CD4-positive, alpha-beta T cell treated with Interleukin-21 for 1 hour (primary cell): ENCODE measurements at places on chromosomes 3 and 15.

DNA sequence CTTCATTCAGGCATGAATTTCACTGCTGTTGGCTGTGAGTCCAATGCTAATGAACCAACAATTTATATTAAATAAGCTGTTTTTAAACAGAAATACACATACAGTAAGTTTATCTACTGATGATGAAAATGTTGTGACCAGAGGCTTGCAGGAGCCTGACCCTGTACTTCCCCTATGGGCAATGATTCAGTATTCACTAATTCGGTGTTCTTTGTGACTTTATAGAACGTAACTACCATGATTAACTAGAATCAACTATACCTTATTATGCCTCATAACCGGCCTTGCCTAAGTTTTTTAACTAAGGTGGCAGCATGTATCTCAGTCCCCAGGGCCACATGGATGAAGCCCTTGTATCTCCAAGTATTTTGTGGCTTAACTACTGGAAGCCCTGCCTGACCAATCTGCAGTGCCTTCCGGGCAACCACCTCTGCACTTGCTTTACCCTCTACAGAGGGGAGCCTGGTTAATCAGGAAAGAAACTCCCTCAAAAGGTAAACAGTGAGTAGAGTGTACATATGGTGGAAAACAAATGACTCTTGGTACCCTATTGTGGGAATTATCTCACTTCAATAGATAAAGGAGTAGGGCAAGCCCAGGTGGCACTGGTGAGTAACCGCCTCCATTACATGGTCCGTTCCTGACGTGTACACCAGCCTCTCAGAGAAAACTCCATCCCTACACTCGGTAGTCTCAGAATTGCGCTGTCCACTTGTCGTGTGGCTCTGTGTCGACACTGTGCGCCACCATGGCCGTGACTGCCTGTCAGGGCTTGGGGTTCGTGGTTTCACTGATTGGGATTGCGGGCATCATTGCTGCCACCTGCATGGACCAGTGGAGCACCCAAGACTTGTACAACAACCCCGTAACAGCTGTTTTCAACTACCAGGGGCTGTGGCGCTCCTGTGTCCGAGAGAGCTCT lies 11.6 kb upstream of the CLDN18 start:
- no peak for DNase-seq

GRCh38 chr15:100987143-100987542 lies 68.0 kb downstream of the LRRK1 start:
- DNase-seq, result no peak

- DNase-seq, result no peak
Observed at GRCh38 chr15:69628256-69629093, 175.9 kb downstream of the RPLP1 start.

GRCh38 chr3:106610362-106610959 lies 741.6 kb upstream of the CBLB start:
- no peak for DNase-seq

DNA sequence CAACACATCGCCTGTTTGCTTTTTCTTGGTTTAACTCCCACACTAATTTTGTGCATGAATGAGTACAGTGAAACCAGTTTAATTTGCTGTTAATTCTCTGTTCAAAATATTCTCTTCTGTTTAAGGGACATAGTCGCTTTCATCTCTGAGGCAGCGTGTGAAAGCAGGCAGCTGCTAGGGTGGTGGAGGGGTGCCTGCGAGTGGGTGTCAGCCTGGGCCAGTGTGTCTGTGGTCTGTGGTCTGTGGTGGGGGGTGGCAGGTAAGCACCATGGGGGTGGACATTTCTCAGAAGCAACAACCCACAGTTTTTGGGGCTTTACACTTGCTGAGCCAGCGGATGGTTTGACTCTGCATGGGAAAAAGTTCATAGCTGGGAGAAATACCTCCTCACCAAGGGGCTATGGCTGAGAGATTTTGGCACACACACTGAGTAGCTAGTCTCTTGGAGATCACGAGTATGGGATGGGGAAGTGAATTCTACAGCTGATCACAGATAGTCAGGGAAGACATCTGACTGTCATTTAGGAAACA lies 109.2 kb downstream of the EPHB1 start:
- no peak for DNase-seq

- DNase-seq, result no peak
Observed at GRCh38 chr3:193499801-193500485, 54.8 kb downstream of the ATP13A4 start.

GRCh38 chr15:40320931-40321371 lies 2.5 kb upstream of the INAFM2 start:
- peak; percentile 80 for DNase-seq

DNA sequence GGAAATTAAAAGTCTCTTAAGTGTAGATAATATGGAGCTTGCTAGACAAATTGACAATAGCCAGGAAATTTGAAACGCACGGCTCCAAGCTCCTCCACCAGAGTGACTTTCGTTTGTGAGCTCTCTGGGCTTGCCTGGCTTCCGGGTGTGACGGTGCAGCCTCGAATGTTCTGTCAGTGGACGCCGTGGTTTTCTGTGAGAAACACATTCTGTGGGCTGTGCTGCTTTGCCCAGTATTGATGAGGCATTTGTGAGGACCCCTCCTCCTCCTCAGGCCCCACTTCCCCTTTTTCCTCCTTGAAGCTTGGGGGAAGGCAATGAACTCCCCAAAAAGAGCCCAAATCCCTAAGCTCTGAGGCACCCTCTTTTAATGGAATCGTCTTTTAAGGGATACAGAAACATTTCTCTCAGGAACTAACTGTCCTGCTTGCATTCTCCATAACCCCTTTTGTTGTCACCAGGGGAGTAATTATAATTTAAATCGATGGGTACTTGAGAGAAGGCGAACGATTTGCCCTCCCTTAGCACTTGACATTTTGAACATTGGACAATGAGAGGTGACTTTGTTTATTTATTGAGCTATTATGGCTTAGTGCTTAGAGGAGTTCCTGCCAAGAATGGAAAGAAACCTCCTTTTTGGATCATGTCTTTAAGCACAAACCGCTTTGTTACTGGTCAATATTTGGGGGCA lies 40.8 kb downstream of the POLR2M start:
- DNase-seq, result no peak

DNA sequence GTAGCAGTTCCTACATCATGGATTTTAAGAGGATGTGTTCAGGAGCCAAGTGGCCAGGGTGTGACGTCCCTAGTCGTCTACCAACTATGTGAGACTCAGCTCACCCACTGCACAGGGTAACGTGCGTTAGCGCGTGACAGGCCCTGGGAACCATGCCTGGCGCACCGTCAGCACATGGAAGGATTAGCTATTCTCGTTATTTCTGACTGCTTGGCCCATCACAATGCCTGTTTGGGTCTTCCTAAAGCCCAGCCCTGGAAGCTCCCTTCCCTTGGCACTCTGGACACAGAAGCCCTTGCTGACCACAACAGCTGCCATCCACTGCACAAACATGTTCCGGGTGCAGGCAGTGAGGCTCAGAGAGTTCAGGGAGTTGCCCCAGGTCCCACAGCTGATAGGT lies 91.0 kb upstream of the RPL32 start:
- DNase-seq, result no peak

GRCh38 chr3:135161425-135161824 lies 366.4 kb downstream of the EPHB1 start:
- no peak for DNase-seq

DNA sequence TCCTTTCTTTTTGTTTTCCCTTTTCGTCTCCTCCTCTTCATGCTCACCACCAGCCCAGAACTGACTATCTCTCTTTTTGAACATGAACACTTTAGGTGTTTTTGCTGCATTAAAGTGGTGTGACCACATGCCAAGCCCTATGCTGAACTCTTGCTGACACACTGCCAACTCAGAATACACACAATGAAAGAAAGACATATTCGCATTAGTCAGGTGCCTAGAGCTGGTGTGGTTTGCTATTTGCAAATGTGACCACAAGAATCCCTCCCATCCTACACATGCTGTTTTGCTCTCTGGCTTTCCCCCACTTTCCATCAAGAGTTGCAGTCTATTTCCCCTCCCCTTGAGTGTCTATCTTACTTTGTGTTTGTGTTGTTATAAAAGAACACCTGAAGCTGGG lies 967.8 kb upstream of the CFAP20DC start:
- peak; percentile 63 for DNase-seq

DNA sequence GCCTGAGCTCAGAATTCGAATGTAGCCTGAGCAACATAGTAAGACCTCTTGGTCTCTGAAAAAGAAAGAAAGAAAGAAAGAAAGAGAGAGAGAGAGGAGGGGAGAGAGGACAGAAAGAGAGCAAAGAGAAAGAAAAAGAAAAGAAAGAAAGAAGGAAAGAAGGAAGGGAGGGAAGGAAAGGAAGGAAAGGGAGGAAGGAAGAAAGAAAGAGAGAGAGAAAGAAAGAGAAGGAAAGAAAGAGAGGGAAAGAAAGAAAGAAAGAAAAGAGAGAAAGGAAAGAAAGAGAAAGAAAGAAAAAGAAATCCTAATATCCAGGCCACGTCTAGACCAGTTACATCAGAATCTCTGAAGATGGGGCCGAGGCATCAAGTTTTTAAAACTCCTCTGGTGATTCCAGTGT lies 50.7 kb downstream of the PPM1L start:
- DNase-seq, result no peak

DNA sequence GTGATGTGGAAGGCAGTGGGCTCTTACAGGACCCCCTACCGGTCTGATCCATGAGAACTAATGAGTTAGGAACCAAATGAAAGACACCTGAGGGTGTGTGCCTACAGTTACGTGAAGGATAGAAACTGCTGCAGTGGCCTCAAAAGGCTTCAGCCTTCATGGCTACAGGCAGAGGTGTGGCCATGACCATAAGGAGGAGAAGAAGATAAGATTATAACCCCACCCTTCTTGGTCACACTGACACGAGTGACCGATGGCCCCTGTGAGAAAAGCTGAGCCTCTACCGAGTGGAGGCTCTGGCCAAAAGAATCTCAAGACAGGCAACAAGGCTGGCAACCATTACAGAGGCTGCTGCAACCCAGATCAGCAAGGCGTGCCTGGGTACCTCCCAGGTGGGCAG lies 6.3 kb downstream of the RFT1 start:
- DNase-seq, result no peak

DNA sequence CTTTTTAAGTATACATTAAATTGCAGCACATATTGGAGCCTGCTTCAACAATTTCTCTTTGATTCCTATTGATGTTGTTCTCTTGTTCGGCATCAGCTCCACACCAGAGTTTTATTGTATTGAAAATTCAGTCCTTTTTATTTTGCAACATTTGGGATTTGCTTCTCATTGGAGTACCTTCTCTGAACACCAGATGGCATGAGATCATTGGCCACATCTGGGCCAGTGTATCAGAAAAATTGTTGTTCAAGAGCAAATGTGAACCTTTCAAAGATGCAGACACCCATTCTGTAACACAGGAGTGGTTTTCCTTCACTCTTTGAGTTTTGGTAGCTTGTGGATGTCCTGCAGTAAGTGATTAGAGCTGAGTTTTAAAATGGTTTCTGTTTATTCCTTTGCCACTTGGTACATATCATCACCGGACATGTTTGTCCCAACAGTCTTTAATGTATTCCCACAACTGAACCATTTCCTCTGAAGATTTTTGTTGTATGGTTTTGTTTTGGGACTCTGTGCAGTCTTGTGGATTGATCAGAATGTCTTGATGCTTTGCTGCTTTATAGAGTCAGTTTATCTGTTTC lies 96.1 kb downstream of the MCTP2 start:
- DNase-seq, result peak; percentile 9

GRCh38 chr3:110814170-110815007 lies 257.2 kb upstream of the NECTIN3 start:
- DNase-seq, result peak; percentile 14

DNA sequence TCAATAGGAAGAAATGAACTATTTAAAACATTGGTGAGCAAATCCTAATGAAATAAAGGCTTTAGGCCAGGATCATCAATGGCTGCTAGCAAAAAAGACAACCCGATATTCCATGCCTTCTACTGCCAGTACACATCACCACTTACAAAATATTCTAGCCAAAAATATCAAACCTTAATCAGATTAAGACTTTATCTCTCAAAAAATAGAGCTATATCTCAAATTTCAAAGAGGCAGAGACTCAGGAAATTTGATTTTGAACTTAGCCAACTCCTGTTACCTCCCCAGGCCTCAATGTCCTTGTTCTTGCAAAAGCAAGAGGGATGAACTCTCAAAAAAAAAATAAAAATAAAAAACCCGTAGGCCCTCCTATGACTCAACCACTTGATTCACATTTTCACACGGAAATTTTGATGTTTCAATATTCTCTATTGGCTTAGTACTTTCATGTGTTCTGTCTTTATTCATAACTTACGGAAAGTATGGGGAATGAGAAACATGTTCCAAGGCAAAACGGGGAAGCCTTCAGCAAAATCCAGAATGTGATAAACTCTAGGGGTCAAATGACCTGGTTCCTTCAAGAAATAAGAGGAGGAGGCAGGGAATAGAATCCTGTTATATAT lies 273.3 kb upstream of the ZPLD1 start:
- DNase-seq, result no peak

GRCh38 chr15:71272932-71273331 lies 157.7 kb downstream of the THSD4 start:
- DNase-seq, result no peak

- DNase-seq, result no peak
Observed at GRCh38 chr3:166190360-166190759, 353.1 kb upstream of the BCHE start.

DNA sequence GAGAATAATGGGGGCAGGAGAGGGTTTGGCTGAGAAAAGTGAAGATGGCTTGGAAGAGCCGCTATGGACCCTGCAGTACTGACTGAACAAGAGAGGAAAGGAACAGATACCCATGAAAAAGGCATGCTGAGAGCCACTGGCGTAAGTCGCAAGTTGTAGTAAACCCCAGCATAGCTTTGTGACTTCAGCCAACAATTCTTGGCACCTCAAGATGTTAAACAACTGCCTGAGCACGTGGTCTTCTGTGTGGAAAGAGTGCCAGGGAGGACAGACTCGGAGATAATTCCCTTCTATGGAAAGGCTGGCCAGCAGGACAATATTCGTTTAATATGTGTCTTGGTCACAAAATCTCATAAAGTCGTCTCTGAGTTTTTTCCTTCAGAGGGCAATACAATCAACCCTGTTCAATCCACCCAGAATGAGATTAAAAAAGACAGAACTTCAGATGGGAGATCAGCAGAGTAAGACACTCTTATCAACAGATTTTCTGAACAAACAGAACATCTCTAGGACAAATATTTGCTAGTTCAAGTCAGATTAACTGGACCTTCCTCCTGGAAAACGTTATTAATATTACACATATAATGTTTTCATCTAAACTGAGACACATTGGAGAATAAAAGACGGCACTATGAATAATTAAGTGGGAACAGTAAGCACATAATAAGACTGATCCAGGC lies 49.2 kb downstream of the NEK10 start:
- DNase-seq, result no peak

GRCh38 chr15:78682693-78683410 lies 41.8 kb upstream of the CHRNB4 start:
- DNase-seq, result no peak

GRCh38 chr3:130976706-130977105 lies 49.9 kb downstream of the ASTE1 start:
- no peak for DNase-seq

GRCh38 chr3:68424796-68425460 lies 507.4 kb downstream of the TAFA4 start:
- DNase-seq, result no peak

DNA sequence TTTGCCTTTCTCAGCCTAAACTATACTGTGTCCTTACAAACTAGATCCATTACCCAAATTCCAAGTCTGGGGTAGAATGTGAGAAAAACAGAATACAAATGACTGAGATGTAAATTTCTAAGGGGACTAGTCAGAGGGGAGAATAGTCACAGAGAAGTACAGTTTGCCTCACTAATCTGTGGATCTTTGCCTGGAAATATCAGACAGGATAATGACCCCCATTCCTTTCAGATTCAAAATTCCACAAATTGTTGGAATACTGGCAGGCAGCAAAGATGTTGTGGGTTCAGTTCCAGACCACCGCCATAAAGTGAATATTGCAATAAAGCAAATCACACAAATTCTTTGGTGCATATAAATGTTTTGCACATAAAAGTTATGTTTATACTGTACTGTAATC lies 762.8 kb upstream of the NR2F2 start:
- DNase-seq, result no peak
